ENCODE measurements at places on chromosomes 13 and 19. TPM values are rescaled to one million over a fixed set of nuclear protein-coding genes. Genes with fewer than 3 reads are reported as not detected.

The FAM32A gene
- total RNA-seq: 78.8 TPM

The TMEM272 gene
- 0.11 TPM for total RNA-seq

The VSTM2B gene
- total RNA-seq: not detected

The ZNF99 gene
- total RNA-seq: not detected

The CYP4F11 gene
- total RNA-seq: 12.0 TPM

The LMTK3 gene
- total RNA-seq: 1.1 TPM

The HSD17B14 gene
- total RNA-seq: 3.3 TPM

The ATCAY gene
- total RNA-seq: 0.06 TPM

The WDR62 gene
- 4.5 TPM for total RNA-seq

The TMC4 gene
- total RNA-seq: 217 TPM

The CD37 gene
- total RNA-seq: 5.6 TPM

The DNMT1 gene
- 31.6 TPM for total RNA-seq

The CADM4 gene
- 2.0 TPM for total RNA-seq

GRCh38 chr13:78341032-78341431 lies 262.3 kb downstream of the POU4F1 start:
- DNase-seq: no peak

DNA sequence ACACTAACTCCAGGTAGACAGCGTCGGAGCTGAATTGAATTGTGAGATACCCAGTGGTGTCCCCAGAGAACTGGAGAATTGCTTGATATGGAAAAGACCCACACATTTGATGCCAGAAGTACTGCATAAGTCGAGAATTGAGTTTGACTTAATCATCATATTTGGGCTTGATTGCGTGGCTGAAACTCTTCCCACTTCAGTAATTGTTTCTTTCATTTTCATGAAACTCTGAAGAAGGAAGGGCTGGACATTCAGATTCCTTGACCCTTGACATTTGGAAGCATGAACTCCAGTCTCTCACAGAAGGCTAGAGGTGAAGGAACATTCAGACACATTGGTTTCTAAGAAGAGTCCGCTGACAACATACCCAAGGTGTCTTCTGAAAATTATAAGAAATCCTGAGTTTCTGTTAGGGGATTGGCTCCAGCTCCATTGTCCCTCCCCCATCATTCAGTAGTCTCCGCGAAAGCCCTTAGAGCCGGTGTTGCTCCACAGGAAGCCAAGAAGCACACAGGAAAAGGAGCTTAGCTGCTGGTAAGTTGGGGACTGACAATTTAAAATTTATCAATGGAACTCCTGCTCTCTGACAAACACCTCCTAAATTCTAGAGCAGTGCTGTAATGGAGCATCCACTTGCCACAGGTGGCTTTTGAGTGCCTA lies at the start of gene FPR2:
FPR2 (plus strand) TSS at position 484 of the 660 bp plus-strand sequence. CDS start 7,479 bp downstream, outside the sequence.
- no peak for DNase-seq

- DNase-seq: no peak
These were observed at the start of gene KLHL1 for GRCh38 chr13:70108356-70109105. Gene KLHL1 (minus strand): TSS chr13:70108452. CDS start chr13:70107699, 753 bp downstream.

GRCh38 chr13:113646921-113647340 lies 11.1 kb downstream of the ATP4B start:
- DNase-seq: no peak

- no peak for DNase-seq
These were observed 14.7 kb downstream of the ZNF763 start for GRCh38 chr19:11979527-11979926.

DNA sequence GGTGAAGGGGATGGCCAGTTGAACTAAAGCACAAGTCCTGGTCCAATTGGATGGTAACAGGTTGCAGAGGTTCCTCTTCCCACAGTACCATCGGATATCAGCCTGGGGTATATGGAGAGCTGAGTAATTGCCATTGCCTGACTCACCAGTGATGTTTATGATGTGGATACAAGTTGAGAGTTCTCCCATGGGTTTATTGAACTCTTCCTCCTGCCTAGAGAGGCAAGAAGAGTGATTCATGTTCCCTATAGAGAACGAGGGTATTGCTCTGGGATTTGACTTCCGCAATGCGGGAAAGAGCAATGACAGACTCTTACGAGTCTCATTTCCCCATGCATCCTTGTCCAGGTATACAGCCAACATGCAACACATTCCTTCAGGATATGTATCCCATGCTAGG lies 111.3 kb upstream of the PCDH9 start:
- DNase-seq: no peak

- no peak for DNase-seq
These were observed 644.9 kb upstream of the PCDH20 start for GRCh38 chr13:62060570-62060969.

DNA sequence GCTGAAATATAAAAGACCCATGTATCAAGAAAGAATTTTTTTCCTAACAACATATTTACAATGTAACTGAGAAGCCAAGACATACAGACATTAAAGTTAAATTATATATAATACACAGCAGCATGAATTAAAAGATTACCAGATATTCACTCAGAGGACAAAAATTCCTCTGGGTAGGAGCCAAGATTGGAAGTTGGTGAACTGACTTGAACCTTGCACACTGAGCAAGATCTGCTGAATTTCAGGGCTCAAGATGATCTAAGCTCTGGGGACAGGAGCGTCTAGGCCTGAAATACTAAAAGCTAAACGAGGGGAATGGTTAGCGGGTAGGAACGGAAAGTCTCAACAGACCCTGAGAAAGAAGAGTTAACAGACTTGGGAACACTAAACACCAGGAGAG lies 8.5 kb downstream of the FOXO1 start:
- no peak for DNase-seq

DNA sequence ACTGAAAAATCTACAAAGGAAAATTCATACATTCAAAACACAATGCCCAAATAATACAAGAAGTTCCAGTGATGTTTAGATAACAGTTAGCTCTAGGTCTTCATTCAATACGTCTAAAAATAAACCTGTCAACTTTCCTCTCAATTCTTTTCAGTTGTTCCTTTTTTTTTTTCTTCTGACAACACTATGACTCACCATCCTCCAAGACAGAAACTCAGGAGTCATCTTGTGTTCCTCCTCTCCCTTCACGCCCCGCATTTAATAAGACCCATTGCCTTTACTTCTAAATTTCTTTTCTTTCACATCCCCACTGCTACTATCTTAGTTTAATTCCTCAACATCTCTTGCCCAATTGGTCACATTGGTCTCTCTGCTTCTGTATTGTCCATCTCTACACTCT lies 759.9 kb downstream of the GPC5 start:
- no peak for DNase-seq

- no peak for DNase-seq
These were observed 17.4 kb downstream of the NALCN start for GRCh38 chr13:101398920-101399319.

GRCh38 chr13:24254146-24254841 lies 55.1 kb upstream of the C1QTNF9 start:
- DNase-seq: no peak

- DNase-seq: no peak
These were observed 5.9 kb downstream of the BRME1 start for GRCh38 chr19:13899912-13900584.

GRCh38 chr13:21218351-21219035 lies 42.0 kb downstream of the MRPL57 start:
- no peak for DNase-seq

GRCh38 chr13:43935878-43936277 lies 56.2 kb downstream of the LACC1 start:
- DNase-seq: no peak

- peak; percentile 88 for DNase-seq
These were observed 25.1 kb downstream of the SIPA1L3 start for GRCh38 chr19:37931881-37932655.

DNA sequence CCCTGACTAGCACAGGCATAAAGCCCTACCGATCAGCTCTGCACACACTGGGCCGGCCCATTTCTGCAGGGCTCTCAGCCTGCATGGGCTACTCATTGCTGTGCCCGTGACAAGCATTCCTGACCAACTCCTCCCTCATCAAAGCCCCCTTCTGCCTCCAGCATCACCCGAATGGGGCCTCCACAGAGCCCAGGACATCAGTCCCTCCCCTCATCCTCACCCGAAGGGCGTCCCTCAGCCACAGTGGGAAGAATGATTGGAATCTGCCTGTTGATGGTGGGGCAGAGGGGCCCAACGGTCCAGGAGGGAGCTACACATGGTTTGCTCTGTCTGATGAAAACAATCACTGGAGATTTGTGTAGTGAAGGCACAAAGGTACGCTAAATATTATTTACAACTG lies 43.8 kb downstream of the SERP2 start:
- DNase-seq: no peak

GRCh38 chr13:99366075-99366987 lies 59.1 kb upstream of the GPR183 start:
- DNase-seq: no peak

GRCh38 chr13:59931621-59932020 lies 232.1 kb downstream of the DIAPH3 start:
- no peak for DNase-seq

GRCh38 chr19:12847159-12848139 lies 9.1 kb downstream of the MAST1 start:
- DNase-seq: peak; percentile 72

- DNase-seq: no peak
These were observed 6.1 kb downstream of the HAUS8 start for GRCh38 chr19:17069193-17069592.

DNA sequence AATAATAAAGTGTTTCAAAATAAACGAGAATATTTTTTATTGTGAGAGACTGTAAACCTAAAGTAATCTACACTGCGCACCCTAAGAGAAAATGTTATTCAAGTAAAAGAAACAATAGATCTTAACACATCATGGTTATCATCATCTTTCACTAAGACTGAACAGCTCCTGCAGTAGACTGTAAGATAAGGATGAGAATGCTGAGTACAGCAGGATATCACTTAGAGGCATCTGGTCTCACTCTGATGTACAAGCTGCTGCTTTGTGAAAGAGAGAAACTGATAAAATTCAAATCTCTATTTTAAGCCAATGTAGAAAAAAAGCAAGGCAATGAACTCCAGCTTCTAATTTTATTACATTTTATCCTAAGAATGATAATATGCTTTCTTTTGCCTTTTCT lies 261.7 kb upstream of the HTR2A start:
- no peak for DNase-seq

DNA sequence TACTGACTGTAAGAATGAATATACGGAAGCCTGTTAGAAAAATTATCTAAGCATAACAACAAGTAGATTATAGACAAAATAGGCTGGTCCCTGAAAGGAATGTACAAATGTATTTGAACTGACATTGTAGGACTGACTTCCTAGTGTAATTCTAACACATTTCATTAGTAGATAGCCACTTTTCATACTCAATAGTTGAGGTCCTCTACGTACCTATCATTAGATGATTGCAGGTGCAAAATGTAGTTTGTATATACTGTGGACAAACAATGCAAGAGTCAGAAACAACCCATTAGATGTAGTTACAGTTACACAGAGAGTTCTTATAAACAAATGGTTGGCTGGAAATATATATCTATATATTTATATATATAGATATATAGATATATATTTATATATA lies 402.3 kb upstream of the SLITRK6 start:
- no peak for DNase-seq

- no peak for DNase-seq
These were observed 64.3 kb downstream of the RASL11A start for GRCh38 chr13:27334774-27335435.

DNA sequence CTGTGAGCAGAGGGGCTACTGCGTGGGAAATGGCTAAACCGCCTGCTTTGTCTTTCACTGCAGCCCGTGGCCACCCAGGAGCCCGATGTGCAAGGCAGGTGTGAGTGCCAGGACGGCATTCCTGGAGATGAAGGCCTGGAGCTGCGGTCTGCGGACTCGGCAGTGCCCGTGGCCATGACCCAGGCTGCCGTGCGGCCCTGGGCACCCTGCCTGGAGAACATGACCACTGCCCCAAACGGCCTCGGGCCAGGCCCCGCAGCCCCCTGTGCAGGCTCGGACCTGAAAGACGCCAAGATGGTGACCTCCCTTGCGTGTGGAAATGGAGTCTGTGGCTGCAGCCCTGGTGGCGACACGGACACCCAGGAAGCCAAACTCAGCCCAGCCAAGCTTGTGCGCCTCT lies 62.2 kb downstream of the SPATA13 start:
- no peak for DNase-seq
